HFF-Myc (cell line): ENCODE measurements at places on chromosomes 4 and X.

DNA sequence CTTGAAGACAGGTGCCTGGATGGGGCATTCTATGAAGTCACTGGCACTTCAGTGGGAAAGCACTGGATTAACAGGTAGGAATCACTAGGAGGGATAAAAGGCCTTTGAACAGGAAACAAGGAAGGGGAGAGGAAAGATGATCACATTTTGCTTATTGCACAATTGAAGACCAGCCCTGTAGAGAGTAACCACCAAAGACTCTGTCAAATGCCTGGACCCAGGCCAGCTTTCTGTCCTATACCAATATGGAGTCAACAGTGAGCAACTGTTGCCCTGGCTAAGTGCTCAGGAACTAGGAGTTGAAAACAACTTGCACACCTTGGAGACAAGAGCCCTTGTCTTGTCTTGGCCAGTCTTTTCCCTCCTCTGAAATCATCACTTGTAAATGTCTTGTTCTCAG lies 14.1 kb upstream of the RTL3 start:
- DNase-seq, result no peak

GRCh38 chrX:119502727-119503483 lies 34.7 kb downstream of the SLC25A5 start:
- no peak for DNase-seq

GRCh38 chr4:89773805-89774204 lies 63.2 kb downstream of the SNCA start:
- DNase-seq, result no peak

DNA sequence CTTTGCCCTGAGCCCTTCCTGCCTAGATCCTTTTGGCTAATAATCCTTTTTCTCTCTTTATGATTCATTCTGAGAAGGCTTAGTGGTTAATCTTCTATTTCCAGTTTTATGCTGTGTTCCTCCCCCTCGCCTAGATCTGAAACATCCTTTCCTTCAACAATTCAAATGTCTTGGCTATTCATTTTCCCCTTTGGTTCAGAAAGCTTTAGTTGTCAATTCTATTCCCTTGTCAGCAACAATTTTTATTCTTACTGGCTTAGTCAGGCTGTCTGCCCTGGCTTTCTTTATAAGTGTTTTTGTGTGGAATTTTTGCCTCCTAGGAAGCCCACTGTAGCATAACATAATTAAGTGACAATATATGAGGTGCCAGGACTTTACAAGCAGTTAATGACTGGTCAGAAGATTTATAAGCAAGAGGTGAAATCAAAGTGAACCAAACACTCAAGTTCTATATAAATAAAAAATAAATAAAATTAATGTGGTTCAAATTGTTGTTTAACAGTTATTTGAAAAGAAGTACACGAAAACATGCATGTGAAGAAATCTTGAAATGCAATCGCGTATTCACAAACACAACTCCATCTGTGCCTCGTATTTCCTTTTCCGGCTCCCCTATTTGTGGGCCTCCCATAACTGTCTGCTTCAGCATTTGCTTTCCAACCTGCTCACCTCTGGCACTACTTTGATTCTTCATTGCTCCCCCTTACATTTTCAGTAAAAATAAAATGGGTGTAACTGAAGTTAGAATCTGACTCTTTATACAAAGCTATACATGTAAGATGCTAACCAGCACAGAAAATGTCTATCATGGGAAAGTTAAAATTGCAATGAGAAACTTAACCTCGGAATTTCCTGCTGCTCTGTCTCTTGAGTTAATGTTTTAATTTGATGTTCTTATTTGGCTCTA lies 235.4 kb downstream of the SPRY1 start:
- no peak for DNase-seq

- no peak for DNase-seq
Measured at GRCh38 chr4:6270636-6271121, 1.0 kb downstream of the WFS1 start.

GRCh38 chr4:95248720-95249425 lies 299.9 kb downstream of the UNC5C start:
- no peak for DNase-seq

GRCh38 chr4:168585168-168586091 lies 88.6 kb downstream of the PALLD start:
- DNase-seq, result no peak

DNA sequence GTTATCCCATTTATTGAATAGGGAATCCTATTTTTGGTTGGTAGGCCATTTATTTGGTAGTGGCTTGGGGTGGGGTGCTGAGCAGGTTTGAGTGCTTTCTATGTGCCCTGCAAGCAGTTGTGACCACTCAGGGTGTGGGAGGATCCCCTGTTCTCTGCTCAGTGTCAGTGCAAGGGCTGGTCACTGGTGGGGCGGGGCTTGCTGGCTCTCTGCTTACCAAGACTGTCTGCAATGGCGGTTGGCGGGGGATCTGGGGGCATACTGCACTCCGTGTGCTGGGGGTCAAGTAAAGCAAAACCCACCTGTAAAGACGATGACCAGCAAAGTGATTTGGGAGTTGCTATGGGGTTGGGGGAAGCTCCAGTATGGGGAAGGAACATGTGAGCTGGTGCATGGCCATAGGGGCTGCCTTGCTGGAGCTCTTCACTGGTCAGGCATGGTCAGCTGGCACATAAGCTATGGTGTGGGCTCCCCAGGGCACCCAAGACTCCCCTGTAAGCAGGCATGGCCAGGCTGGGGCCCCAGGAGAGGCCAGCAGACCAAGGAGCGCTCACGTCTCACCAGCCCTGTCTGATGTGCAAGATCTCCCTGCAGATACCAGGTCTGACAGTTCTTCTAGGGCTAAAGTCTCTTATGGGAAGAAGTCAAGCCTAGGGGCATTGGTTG lies 83.0 kb upstream of the GRXCR1 start:
- DNase-seq, result no peak
